ENCODE measurements at places on chromosomes 16 and 17.
A peak's percentile ranks its signal among the peaks of the same experiment; 100 is the strongest.

- no peak for DNase-seq
Observed at GRCh38 chr17:66448026-66448639, 145.7 kb downstream of the PRKCA start.

- DNase-seq: no peak
Observed at GRCh38 chr17:1965556-1966273, 59.4 kb downstream of the RTN4RL1 start.

GRCh38 chr16:2827374-2827791 lies 2.7 kb upstream of the ZG16B start:
- no peak for DNase-seq

DNA sequence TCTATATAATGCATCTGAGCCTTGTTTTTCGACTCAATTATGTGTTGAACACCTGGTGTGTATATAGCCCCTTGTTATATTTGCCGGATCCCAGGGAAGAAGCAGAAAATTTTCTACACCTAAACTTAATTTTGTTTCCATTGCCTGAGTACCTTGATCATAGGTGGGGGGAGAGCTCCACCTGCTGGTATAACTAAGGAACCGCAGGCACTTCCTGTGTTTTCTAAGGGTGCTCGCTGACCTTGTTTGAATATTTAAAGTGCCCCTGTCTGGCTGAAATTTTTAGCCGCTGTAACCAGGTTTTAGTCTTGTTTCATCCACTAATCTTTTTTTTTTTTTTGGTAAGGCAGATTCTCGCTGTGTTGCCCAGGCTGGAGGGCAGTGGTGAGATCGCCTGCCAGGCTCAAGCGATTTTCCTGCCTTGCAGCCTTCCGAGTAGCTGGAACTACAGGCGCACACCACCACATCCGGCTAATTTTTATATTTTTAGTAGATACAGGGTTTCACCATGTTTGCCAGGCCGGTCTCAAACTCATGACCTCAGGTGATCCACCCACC lies 6.5 kb upstream of the NUBP1 start:
- DNase-seq: peak; percentile 51

GRCh38 chr17:32879134-32879533 lies 2.2 kb upstream of the MYO1D start:
- DNase-seq: no peak

- no peak for DNase-seq
Observed at GRCh38 chr16:86634292-86634691, 55.9 kb downstream of the FOXL1 start.

DNA sequence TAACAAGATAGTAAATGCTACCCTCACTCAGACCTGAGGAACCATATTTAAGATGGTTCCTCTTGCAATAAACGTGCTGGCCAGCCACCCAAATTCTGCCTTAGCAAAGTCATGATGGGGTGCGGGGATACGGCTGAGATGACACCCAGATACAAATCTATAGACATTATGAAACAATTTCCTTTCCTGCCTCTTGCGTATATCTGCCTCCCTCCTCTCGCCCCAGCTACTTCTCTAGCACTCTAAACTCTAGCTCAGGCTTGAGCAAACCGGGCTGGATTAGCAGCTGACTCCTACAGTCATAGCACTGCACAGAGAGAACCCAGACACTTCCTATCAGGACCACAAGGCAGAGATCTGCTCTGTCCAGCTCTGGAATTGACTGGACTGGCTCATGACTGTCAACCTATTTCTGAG lies 22.3 kb downstream of the CD300LF start:
- no peak for DNase-seq

GRCh38 chr16:57289391-57290257 lies 5.2 kb upstream of the PLLP start:
- no peak for DNase-seq

GRCh38 chr16:23207485-23207884 lies 24.9 kb downstream of the SCNN1G start:
- no peak for DNase-seq

- no peak for DNase-seq
Observed at GRCh38 chr16:5665834-5666233, 568.2 kb upstream of the EEF2KMT start.

DNA sequence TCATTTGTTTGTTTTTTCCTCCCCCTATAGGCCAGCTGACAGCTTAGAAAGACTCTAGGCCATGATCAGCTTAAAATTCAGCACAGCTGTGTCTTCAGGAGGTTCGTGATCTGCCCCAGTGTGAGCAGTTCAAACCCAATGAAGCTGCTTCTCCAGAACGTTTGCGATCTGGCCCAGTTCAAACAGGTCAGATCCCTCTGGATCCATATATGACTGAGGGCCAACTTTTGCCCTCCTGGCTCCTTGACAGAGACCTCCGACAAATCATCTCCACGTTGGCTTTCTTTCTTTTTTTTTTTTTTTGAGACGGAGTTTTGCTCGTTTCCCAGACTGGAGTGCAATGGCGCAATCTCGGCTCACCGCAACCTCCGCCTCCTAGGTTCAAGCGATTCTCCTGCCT lies 50.2 kb upstream of the ATF7IP2 start:
- DNase-seq: no peak

All from activated CD4-positive, alpha-beta T cell treated with anti-CD3 and anti-CD28 coated beads for 1 hour (primary cell).